ENCODE measurements at places on chromosomes 6 and 20. TPM values are rescaled to one million over a fixed set of nuclear protein-coding genes. Genes with fewer than 3 reads are reported as not detected.

RWDD2A gene
- total RNA-seq: 0.86 TPM

C20orf202 gene
- 0.60 TPM for total RNA-seq

HMGCLL1 gene
- not detected for total RNA-seq

DCBLD1 gene
- total RNA-seq: 8.4 TPM

TTI1 gene
- 15.9 TPM for total RNA-seq

DNA sequence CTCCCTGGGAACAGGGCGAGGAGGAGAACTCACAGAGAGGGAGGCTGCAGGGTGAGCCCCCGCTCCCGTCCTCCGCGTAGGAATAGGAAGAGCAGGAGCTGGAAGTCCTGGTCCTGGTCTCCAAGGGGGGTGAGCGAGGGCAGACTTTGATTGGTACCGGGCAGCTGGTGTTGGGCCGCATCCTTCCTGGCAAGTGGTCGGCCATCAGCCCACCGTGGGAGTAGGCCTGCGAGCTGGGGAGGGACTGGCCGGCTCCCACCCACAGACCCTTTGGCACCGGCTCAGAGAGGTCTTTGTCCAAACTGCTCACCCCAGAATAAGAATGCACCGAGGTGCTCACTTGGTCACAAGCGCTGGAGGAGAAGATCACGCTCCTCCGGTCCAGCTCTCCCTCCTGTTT is 56.2 kb downstream of the GJA10 start:
- DNase-seq: no peak

DNA sequence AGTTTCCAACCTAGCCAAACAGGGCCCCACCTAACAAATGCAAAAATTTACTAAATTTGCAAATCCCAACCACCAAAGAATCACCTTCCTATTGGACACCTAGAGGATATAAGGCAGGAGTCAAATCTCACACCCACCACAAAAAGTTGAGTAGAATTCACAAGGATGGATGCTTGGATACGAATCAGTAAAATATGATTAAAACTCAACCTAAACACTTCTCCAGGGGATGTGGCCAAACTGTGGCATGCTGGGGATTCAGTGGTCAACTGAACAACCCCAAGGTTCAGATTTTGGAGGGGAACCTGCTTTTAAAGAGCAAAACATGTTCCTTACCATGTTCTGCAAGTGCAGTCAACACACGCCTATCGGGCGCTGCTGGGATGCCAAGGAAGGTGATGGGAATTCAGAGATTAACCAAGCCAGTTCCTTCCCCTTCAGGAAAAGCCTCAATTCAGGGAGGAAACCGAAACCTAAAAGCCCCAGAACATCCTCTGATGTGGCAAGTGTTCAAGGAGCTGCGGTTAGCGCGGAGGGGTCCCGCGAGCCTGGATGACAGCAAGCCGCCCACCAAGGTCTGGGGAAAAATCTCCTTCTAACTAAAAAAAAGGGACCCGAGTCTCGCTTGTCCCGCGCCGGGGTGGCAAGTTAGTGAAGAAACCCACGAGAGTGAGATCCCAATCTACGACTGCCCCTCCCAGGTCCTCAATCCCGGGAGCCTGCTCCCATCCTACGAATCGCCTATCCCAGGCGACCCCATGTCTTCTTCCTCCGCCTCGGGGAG is 902 bp downstream of the SAMHD1 start:
- DNase-seq: peak; percentile 74

DNA sequence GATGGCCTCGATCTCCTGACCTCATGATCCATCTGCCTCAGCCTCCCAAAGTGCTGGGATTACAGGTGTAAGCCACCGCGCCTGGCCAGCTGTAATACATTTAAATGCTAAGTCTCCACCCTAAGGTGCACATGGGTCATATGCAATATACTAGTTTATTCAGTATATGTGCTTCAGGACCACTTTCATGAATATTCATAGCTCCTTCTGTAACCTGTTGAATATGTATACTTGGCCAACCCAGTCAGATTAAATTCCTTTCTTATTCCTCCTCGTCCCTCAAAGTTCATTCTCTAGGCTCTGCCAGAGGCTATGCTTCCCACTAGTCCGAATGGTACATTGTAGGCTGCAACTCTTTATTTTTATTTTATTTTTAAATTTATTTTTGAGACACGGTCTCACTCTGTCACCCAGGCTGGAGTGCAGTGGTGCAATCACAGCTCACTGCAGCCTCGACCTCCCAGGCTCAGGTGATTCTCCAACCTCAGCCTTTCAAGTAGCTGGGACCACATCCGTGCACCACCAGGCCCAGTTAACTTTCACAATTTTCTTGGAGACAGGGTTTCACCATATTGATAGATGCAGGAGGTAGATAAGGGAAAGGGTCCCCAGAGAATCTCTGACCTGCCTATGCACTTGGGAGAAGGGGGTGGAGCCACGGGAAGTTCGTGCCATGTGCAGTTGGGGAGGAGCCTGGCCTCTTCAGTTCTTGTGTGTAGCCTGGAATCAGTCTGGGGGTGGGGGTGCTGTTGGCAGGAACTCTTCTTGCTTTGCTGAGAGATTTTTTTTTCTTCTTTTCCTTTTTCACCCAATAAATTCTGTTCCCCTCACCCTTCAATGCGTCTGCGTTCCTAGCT is 41.3 kb upstream of the DDR1 start:
- no peak for DNase-seq

DNA sequence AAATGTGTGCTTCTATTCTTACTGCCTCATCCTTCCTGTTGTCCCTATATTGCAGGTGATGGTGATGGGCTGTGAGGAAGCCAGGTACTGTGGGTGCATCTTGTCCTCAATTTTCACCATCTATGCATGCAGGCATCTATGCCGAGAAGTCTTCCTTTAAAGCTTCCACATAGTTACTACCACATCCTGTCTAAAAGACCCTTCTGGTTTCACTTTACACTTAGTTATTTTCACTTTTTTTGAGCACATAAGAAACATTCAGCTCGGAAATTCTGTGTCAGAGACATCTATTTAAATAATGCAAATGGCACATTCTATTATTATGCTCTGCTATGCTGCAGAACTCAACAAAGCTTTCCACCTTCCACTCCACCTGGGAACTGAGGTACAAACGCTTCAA is 28.2 kb upstream of the FABP7 start:
- peak; percentile 25 for DNase-seq

DNA sequence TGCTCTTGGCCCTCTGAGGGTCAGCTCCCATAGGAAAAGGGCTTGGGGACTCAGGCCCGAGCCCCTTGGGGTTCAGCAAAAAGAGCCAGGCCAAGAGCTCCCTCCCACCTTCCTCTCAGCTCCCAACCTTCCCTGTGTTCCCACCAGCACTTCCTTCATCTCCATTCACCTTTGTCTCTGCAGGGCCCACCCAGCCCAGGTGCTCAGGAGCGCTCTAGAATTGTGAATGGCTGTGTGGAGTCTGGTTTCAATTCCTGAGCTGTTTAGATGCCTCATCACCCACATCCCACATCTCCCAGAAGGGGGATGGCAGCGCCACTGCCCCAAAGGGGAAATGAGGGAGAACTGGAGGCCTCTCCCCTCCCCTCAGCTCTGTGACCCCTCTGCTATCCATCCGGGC is 7.7 kb downstream of the GRM4 start:
- DNase-seq: no peak

GRCh38 chr6:54775576-54775975 is 71.0 kb upstream of the FAM83B start:
- no peak for DNase-seq

GRCh38 chr6:134223796-134224420 is 94.0 kb downstream of the SGK1 start:
- DNase-seq: no peak
